Sigmoid colon (tissue), 7 donors: ENCODE measurements at places on chromosomes 13 and 19. TPM values are rescaled to one million over a fixed set of nuclear protein-coding genes. Genes with fewer than 3 reads are reported as not detected.

DNA sequence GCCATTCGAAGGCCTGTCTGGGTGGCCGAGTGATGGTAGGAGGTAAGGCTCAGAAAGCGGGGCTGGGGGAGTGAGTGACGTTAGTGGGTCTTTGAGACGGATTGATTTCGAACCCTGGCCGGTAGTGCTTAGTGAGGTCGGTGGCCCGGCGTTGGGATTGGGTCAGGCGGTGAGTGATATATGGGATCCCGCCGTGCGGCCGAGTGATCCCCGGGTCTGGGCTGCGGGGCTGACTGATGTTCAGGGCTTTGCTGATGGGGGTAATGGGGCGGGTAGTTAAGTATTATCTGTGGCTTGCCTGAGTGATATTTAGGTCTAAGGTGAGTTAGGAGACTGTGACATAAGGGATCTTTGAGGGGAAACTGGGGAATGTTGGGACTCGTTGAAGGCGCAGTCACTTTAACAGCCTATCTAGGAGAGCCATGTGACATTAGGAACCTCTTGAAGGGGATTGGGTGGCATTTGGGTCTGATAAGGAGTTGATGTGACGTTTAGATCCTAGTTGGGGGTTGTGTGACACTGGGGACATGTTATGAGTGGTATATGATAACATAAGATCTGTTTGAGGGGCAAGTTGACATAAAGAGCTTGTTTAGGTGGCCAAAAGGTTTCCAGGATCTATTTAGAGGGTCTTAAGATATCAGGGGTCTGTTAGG, 543 bp downstream of the PSMC4 start:
- peak; percentile 70 for DNase-seq
- H3K27me3 ChIP-seq: no peaks in the 10 kb centered on the region
- peaks cover 21% of the 10 kb centered on the region for H3K36me3 ChIP-seq
- peak overlapping the region; percentile 73 for H3K4me3 ChIP-seq
- H3K4me1 ChIP-seq: peaks cover 23% of the 10 kb centered on the region

GRCh38 chr13:64540976-64541375, 2689.2 kb downstream of the PCDH9 start:
- no peaks in the 10 kb centered on the region for H3K27me3 ChIP-seq
- no peak overlapping the region for H3K27ac ChIP-seq
- H3K36me3 ChIP-seq: no peaks in the 10 kb centered on the region
- H3K4me1 ChIP-seq: no peaks in the 10 kb centered on the region
- DNase-seq: no peak
- no peak overlapping the region for H3K4me3 ChIP-seq

- peak overlapping the region; percentile 24 for H3K4me3 ChIP-seq
- no peaks in the 10 kb centered on the region for H3K36me3 ChIP-seq
- DNase-seq: peak; percentile 96
- H3K4me1 ChIP-seq: peaks cover 16% of the 10 kb centered on the region
- peak overlapping the region; percentile 91 for H3K27ac ChIP-seq
- no peaks in the 10 kb centered on the region for H3K27me3 ChIP-seq
Observed at GRCh38 chr19:566403-566802, 6.0 kb upstream of the BSG start.

- no peak overlapping the region for H3K4me3 ChIP-seq
- no peaks in the 10 kb centered on the region for H3K4me1 ChIP-seq
- H3K27me3 ChIP-seq: no peaks in the 10 kb centered on the region
- no peak overlapping the region for H3K27ac ChIP-seq
- no peaks in the 10 kb centered on the region for H3K36me3 ChIP-seq
Observed at GRCh38 chr13:74669149-74669548, 534.9 kb upstream of the KLF12 start.

DNA sequence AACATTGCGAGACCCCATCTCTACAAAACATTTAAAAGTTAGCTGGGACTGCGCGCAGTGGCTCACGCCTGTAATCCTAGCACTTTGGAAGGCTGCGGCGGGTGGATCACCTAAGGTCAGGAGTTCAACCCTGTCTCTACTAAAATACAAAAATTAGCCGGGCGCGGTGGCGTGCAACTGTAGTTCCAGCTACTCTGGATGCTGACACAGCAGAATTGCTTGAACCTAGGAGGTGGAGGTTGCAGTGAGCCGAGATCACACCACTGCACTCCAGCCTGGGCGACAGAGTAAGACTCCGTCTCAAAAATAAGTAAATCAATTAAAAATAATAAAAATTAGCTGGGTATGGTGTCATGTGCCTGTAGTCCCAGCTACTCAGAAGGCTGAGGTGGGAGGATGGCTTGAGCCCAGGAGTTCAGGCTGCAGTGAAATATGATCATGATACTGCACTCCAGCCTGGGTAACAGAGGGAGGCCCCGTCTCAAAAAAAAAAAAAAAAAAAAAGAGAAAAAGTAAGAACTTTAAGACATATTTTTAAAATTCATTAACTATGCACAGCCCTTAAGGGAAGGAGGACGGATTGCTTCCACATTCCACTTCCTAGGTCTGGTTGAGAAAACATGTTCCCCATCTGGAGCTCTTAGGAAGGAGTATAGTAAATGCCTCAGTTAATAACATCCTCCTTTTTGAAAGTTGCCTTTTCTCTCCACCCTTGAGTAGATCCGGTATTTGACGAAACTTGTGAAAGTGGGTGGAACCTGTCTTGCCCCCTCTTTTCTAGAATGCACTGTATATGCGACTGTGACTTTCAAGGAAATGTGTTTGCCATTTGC, 26.1 kb downstream of the EXOC3L2 start:
- H3K27ac ChIP-seq: no peak overlapping the region
- H3K36me3 ChIP-seq: no peaks in the 10 kb centered on the region
- DNase-seq: no peak
- no peaks in the 10 kb centered on the region for H3K4me1 ChIP-seq
- H3K4me3 ChIP-seq: no peak overlapping the region

GRCh38 chr19:48244281-48244680, 11.4 kb downstream of the CARD8 start:
- H3K4me3 ChIP-seq: no peak overlapping the region
- no peaks in the 10 kb centered on the region for H3K4me1 ChIP-seq
- DNase-seq: no peak
- no peaks in the 10 kb centered on the region for H3K27me3 ChIP-seq
- H3K27ac ChIP-seq: no peak overlapping the region
- H3K36me3 ChIP-seq: no peaks in the 10 kb centered on the region

DNA sequence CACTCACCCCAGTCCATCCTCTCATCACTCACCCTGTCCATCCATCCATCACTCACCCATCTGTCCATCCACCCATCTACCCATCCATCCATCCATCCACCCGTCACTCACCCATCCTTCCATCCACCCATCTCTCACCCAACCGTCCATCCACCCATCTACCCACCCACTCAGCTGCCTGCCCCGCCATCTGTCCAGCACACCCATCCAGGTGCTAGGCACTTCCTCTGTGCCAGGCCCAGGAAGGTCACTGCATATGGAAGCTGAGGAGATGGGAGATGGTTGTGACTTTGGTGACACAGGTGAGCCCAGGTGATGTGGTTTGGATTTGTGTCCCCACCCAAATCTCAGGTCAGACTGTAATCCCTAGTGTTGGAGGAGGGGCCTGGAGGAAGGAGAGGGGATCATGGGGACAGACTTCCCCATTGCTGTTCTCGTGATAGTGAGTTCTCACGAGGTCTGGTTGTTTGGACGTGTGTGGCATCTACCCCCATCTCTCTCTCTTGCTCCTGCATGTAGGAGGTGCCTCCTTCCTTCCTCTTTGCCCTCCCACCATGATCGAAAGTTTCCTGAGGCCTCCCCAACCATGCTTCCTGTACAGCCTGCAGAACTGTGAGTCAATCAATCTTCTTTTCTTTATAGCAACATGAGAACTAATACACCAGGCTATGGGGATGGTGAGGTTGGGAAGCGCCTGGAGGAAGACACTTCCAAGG, 15.9 kb upstream of the C13orf46 start:
- H3K4me1 ChIP-seq: no peaks in the 10 kb centered on the region
- no peak overlapping the region for H3K4me3 ChIP-seq
- no peaks in the 10 kb centered on the region for H3K27me3 ChIP-seq
- H3K27ac ChIP-seq: no peak overlapping the region
- H3K36me3 ChIP-seq: peaks cover 43% of the 10 kb centered on the region

- peaks cover 12% of the 10 kb centered on the region for H3K4me1 ChIP-seq
- peaks cover 4% of the 10 kb centered on the region for H3K36me3 ChIP-seq
- peak within 1 kb of the TSS; percentile 94 for H3K27ac ChIP-seq
- H3K4me3 ChIP-seq: peak within 1 kb of the TSS; percentile 57
- peak; percentile 95 for DNase-seq
Observed at GRCh38 chr19:58059003-58059670, at the start of gene ZNF135. TSS of gene ZNF135 (plus strand) at chr19:58059282. CDS start at chr19:58060003, 721 bp downstream.

- no peak overlapping the region for H3K27ac ChIP-seq
- H3K27me3 ChIP-seq: no peaks in the 10 kb centered on the region
- no peaks in the 10 kb centered on the region for H3K36me3 ChIP-seq
Observed at GRCh38 chr13:51823359-51823758, 19.4 kb upstream of the DHRS12 start.

GRCh38 chr13:42218576-42218975, 53.4 kb upstream of the AKAP11 start:
- no peaks in the 10 kb centered on the region for H3K36me3 ChIP-seq
- no peaks in the 10 kb centered on the region for H3K27me3 ChIP-seq
- H3K4me1 ChIP-seq: peaks cover 5% of the 10 kb centered on the region
- H3K4me3 ChIP-seq: no peak overlapping the region

GRCh38 chr19:11617180-11618062, 20.1 kb downstream of the ZNF627 start:
- H3K27ac ChIP-seq: no peak overlapping the region
- DNase-seq: no peak
- H3K4me1 ChIP-seq: no peaks in the 10 kb centered on the region
- peaks cover 39% of the 10 kb centered on the region for H3K36me3 ChIP-seq
- H3K27me3 ChIP-seq: no peaks in the 10 kb centered on the region
- H3K4me3 ChIP-seq: no peak overlapping the region

Gene KIR2DL3
- total RNA-seq: not detected

Gene TNFRSF19
- total RNA-seq: 3.2 TPM

Gene PAN3
- 40.8 TPM for total RNA-seq

Gene C5AR2
- total RNA-seq: 1.5 TPM
